ENCODE measurements at places on chromosomes 11 and 22.
A peak's percentile ranks its signal among the peaks of the same experiment; 100 is the strongest.

DNA sequence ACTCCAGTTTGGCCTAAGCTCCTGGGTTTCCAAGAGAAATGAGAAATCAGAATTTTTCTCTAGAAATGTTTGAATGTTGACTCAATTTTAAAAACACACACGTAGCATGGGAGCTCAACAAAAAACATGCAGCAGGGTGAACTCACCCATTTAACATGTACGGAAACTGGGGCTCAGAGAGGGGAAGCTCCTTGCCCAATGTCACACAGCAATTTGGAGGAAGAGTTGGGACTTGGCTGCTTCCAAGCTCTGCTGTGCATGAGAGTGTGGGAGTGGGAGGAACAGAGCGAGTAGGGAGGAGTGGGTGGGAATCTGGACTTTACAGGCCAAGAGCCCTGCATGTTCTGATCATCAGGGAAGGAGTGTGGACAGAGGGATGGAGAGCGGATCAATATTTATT lies 5.9 kb downstream of the TPST2 start:
- DNase-seq: no peak

- DNase-seq: no peak
Observed at GRCh38 chr11:63770763-63771162, 2.2 kb upstream of the ZFTA start.

DNA sequence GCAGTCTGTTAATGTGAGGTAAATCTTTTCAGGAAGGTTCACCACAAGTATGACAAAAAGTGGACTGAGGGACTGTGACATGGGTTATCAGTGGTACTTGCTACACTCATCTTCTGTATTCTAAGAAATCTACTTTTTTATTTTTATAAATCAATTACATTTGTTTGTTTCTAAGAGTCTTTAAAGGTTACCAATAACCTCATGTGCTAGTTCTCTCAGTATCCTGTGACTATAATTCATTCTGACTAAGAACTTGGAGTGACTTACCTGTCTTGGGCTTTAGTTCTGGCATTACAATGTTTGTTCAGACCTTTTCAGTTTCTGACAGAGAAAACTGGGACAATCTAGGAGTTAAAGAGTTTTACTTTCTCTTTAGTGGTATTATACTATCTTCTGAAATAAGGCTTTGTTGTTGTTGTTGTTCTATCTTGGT lies 108.4 kb downstream of the PDE3B start:
- DNase-seq: no peak

GRCh38 chr11:67632175-67632981 lies 2.6 kb upstream of the NUDT8 start:
- peak; percentile 22 for DNase-seq

- DNase-seq: no peak
Observed at GRCh38 chr11:123381817-123382554, 48.1 kb upstream of the GRAMD1B start.

- DNase-seq: peak; percentile 76
Observed at GRCh38 chr11:102451681-102452460, 694 bp downstream of the TMEM123 start.

GRCh38 chr11:130778705-130779104 lies 137.6 kb downstream of the SNX19 start:
- no peak for DNase-seq

DNA sequence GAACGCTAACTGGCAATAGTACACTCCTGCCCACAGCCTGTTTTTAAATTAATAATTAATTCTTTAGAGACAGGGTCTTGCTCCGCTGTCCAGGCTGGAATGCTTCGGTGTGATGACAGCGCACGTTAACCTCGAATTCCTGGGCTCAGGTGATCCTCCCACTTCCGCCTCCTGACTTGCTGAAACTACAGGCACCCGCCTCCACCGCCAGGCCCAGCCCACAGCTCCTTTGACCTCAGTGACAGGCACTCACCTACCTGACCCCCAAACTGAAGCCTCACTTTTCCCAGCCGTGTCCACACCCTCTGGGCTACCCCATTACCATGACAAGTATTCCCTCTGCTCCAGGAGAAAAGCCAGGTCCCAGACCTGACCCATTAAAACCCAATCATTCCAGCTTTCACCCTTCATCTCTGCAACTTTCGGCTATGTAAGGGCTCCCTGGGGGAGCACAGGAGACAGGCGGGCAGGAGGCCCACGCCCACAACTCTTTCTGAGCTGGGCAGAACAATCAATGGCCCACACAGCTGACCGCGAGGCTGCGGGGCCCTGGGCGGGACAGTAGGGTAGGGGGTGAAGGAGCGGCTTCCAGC lies 730 bp downstream of the LMNTD2 start:
- DNase-seq: no peak

DNA sequence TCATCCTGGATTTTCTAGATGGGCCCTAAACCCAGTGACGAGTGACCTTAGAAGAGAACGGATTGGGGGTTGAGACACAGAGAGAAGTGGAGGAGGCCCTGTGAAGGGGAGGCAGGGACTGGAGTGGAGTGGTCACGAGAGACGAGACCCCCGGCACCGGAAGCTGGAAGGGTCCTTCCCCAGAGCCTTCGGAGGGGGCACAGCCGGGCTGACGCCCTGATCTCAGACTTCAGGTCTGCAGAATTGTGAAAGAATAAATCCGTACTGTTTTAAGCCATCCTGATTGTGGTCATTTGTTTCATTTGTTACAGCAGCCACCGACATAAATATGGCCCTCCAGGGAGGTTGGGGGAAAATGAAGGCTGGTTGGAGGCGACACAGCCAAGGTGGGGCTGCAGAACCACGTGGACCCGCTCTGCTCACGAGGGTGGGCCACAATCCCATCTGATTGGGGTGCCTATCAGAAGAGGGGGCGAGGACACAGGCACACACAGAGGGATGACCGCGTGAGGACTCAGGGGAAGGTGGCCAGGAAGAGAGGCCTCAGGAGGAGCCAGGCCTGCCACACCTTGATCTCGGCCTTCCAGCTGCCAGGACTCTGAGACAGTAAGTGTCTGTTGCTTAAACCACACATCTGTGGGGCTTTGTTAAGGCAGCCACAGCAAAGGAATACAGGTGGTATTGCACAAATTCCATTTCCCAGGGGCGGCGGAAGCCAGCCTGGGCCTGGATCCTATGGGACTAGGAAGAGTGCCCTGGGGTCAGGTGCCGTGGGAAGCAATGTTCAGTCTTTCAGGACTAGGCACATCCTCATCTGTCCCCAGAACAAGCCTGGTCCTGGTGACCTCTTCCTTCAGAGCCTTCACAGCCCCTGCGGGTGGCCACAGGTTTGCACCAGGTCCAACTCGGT lies 73.3 kb upstream of the SHANK2 start:
- no peak for DNase-seq

- DNase-seq: no peak
Observed at GRCh38 chr11:42901084-42901483, 410.7 kb upstream of the API5 start.

GRCh38 chr22:20243537-20244249 lies 24.4 kb downstream of the RTN4R start:
- DNase-seq: peak; percentile 88

- DNase-seq: no peak
Observed at GRCh38 chr11:12232817-12233601, 122.6 kb downstream of the MICAL2 start.

DNA sequence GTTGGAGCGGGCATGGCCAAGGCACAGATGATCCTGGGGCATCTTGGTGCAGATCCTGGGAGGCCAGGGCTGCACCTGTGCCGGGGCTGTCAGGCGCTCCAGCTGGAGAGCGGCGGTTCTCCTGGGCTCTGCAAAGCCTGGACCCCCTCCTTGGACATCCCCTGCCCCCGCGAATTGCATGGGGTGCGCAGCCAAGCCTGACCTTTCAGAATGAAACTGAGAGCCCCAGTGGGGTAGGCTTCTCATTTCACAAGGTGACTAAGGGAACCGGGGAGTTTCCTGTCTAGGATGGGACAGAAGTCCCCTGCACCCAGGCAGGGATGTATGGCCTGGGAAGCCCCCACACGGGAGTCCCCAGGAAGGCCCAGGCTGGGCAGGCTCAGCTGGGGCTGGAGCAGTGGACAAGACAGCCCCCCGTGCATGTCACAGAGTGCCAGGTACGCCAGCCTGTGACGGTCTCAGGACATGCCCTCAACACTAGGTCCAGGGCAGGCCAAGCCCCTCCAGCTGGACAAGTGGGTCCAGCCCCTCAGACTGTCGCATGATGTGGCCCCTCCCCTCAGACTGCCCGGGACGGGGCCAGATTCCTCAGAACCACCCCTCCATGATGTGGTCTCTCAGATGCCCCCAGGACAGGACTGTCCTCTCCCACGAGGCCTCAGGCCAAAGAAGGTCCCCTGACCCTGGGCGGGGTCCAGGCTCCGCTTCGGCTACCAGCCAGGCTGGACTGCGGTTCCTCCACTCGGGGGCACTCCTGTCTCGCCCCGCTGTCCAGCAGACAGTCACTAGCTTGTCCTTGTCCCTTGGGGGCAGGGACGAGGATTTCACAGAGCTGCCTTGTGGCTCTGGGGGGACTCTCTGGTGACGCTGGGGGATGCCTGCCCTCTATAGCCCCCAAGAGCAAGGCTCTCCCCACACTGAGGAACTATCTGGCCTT lies 2.3 kb downstream of the LSP1 start:
- no peak for DNase-seq

GRCh38 chr22:44386386-44387035 lies 73.8 kb upstream of the SHISAL1 start:
- DNase-seq: no peak

- peak; percentile 91 for DNase-seq
Observed at GRCh38 chr11:61567286-61568061, 13.4 kb downstream of the SYT7 start.

DNA sequence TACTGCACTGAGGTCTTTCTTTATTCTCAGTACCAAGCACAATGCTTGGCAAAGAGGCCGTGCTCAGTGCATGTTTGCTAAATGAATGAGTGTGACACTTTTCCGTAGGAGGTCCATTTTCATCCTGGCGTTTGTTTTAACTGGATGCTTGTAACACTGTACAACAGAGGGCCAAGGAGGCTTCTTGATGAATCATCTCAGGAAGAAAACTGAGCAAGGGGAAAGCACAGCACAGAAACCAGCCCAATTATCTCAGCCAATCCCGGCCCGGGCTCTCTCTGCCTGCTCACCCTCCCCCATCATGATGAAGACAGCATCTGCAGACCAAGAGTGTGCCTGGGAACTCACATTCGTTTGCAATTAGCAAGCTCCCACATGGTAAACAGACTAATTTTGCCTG lies 570.3 kb downstream of the OPCML start:
- DNase-seq: no peak

DNA sequence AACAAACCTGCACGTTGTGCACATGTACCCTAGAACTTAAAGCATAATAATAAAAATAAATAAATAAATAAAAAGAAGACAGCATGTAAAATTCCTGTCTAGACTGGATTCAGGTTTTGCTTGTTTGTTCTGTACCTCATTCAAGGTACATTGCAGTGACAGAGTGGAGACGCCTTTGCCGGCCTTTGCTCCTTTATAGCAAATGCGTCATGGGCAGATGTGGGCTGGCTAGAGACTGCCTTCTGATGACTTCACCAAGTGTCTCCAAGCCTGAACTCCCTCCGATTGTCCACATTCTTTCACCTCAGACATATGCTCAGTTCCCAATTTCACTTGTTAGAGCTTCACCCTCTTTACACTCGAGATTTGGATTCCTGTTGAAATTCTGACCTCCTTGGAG lies 147.8 kb upstream of the ARHGAP20 start:
- DNase-seq: no peak

DNA sequence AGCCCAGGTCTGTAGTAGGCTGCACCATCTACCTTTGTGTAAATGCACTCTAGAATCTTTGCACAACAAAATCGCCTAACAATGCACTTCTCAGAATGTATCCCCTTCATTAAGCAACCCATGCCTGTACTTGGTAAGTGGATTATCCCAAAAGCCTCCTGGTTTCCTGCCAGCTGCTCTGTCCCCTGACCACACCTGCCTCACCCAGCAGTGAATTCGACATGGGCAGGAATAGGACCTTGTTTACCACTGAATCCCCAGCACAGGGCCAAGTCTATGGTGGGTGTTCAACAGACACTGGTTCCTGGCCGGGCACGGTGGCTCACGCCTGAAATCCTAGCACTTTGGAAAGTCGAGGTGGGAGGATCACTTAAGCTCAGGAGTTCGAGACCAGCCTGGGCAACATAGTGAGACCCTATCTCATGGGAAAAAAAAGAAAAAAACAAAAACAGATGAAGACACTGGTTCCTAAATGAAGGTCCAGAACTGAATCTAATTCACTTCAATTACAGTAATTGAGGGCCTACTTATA lies 5.1 kb upstream of the SYCE3 start:
- DNase-seq: no peak

- DNase-seq: no peak
Observed at GRCh38 chr11:60970369-60970774, 1.1 kb upstream of the CD6 start.

GRCh38 chr11:112050721-112051120 lies 23.1 kb downstream of the PIH1D2 start:
- no peak for DNase-seq

DNA sequence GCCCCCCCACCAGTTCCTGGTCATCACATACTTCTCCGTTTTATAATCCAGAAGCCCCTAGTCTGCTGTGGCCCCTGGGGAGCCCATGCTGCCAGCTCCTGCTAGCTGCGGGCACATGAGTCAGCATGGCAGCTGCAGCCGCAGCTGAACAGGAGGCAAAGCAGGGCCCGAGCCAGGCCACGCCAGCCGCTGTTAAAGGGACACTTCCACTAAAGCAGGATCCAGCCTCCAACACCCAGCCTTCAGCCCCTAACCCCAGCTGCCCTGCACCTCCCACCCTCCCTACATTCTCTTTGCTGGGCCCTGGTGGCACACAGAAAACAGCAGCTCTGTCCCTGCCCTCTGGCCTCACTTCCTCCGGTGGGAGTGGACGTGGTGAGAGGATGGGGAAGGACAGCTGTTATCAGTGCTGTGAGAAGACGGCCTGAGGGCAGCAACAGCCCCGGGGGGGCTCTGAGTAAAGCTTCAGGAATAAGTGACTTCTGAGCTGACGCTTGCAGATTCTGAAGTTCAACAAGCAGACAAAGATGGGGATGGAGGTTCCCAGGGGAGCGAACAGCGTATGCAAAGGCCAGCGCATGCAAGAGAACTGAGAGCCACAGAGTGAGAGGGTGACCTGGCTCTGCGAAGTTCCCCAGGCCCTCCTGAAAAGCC lies 688 bp upstream of the LRRC74B start:
- peak; percentile 69 for DNase-seq

DNA sequence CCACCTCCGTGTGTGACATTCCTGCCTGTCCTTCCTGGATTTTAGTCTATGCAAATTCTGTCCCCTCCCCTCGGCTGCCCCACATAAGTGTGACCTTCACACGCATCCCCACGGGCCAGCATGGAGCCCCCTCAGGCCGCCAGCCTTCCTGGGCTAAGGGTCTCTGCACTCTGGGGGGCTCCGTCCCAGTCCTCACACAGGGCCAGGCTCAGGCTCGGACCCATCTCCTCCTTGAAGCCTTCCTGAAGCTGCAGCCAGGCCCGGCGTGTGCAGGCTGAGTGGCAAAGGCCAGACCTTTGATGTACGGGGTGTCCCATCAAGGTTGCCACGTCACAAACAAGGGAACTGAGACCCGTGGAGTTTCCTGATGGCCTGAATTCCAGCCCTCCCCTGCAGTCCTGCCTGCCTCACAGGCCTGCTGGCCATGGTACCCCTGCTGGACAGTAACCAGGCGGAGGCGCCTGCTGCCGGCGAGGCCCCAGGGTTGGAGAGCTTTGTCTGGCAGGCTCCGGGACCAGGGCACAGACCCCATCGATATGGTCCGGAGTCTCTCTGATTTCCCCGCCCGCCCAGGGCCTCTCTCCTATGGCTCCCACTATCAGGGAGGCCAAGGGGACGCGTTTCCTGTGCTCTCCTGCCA lies 791.7 kb downstream of the BRD1 start:
- DNase-seq: no peak

All from right forelimb (tissue), 1 donor.